Right ventricle myocardium inferior (tissue), 1 donor: ENCODE measurements at places on chromosomes 3 and 15. TPM values are rescaled to one million over a fixed set of nuclear protein-coding genes. Genes with fewer than 3 reads are reported as not detected.

PLA2G4E gene
- 0.05 TPM for total RNA-seq

DLL4 gene
- total RNA-seq, result 11.1 TPM

SKOR1 gene
- not detected for total RNA-seq

DNA sequence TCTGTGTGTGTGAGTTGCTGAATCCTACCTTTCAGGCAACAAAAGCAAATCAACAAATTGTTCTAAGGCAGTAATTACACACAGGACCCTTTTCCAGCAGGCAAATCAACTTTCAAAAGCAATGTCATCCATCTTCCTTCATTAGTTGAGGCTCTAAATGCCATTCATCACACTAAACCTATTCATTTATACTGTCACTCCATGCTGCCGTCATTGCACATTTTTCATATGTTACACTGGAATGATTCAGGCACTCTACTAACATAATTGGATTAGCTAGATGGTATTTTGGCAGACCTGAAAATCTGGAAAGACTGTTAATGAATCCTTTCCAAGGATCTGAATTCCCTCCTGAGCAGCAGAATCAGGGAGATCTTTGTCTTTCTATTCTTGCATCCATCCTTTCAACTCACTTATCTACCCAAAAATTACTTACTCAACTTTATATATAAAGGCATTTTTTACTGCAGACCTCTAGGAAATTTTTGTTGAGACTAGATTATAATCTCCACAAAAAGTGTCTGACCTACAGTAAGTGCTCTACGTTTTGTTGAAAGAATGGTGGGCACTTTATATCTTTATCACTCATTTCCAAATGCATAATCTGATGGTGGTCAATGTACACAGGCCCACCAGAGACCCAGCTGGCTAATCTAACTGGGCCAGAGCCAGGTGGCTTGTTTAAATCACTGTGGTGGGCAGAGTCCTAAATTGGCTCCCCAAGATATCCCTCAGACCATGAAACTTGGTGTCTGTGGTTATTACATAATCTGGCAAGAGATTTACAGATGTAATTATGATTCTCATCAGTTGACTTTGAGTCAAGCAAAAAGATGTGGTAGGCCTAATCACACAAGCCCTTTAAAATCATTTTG, 25.0 kb downstream of the MIX23 start:
- no peak for DNase-seq

- no peak for DNase-seq
Observed at GRCh38 chr3:9957214-9957613, 5.0 kb upstream of the PRRT3 start.

- no peak for DNase-seq
Observed at GRCh38 chr15:62445244-62445643, 280.2 kb upstream of the C2CD4B start.

NR2E3 gene
- total RNA-seq, result not detected

- DNase-seq, result no peak
Observed at GRCh38 chr15:99590913-99591646, 25.3 kb downstream of the MEF2A start.

C3orf70 gene
- total RNA-seq, result 2.0 TPM

DNA sequence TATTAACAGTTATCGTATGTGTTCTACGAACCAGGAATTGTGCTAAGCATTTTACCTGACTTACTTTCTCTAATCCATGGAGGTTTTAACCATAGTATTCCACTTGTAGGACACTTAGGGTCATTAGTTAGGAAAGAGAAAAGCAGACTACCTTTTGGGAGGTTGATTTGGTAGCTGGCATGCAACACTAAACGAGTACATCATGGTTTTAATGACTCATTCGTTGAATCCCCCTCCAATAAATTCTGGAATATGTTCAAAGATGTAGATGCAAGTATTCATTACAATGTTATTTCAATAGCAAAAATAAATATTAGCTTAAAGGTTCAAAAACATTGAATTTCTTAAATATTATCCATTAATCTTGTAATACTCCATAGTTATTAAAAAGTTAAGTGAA, 162.5 kb downstream of the FMN1 start:
- DNase-seq, result no peak

FBXO40 gene
- total RNA-seq, result 182 TPM

- DNase-seq, result no peak
Observed at GRCh38 chr3:152830245-152830644, 4.7 kb upstream of the P2RY1 start.

DUT gene
- 86.5 TPM for total RNA-seq

DNA sequence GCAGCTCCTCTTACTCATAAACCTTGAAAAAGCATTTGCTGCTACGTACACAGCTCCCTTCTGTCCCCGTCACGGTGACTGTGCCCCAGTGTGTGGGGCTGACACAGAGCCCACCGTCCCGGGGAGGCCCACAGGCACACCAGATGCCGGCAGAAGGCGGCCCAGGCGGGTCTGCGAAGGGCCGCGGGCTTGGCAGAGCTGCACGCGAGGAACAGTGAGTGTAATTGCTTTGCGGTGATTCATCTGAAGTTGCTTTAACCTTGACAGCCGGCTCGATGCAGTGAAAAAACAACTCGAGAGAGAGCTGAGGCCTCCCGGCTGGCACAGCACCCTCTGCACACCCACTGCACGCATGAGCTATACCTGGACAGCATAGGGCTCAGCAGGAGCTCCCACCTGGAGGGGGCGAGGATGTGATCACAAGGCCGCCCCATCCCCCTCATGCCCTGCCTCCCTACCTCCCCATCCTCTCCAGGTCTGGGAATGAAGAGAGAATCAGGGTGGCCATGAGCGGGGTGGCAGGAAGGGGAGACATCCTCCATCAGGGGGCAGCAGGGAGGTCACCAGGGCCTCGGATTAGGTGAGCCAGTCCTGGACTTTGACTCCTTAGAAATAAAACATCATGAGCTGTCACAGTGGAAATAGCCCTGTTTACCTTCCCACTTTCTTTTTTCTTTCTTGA, 172.7 kb downstream of the MEGF11 start:
- DNase-seq, result no peak

- DNase-seq, result no peak
Observed at GRCh38 chr3:140717921-140718320, 40.1 kb downstream of the TRIM42 start.

DNA sequence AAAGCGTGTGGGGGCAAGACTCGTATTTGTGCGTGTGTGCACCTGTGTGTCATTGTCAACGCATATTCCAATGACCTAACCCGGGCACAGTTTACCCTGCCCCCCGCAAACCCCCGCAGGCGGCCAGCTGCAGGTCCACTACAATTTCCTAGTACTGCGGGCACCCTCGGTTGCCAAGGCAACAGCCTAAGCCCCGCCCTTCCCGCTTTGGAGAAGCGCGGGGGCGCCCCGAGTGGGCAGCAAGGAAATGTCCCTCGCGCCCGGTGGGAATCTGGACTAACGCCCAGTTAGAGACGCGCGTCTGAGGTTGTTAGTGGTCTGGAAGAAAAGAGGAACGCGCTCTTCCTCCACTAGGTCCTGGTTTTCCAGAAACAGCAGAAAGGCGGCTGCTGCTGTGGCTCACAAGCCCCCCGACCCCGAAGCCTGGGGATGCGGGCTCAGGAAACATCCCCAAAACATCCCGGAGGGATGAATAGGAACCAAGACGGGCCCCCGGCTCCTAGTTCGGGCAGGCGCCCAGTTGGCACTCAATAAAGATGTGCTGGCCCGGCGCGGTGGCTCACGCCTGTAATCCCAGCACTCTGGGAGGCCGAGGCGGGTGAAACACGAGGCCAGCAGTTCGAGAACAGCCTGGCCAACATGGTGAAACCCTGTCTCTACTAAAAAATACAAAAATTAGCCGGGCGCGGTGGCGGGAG, 1.1 kb downstream of the ABHD14A start:
- peak; percentile 90 for DNase-seq

FBLN2 gene
- total RNA-seq, result 81.1 TPM

DNA sequence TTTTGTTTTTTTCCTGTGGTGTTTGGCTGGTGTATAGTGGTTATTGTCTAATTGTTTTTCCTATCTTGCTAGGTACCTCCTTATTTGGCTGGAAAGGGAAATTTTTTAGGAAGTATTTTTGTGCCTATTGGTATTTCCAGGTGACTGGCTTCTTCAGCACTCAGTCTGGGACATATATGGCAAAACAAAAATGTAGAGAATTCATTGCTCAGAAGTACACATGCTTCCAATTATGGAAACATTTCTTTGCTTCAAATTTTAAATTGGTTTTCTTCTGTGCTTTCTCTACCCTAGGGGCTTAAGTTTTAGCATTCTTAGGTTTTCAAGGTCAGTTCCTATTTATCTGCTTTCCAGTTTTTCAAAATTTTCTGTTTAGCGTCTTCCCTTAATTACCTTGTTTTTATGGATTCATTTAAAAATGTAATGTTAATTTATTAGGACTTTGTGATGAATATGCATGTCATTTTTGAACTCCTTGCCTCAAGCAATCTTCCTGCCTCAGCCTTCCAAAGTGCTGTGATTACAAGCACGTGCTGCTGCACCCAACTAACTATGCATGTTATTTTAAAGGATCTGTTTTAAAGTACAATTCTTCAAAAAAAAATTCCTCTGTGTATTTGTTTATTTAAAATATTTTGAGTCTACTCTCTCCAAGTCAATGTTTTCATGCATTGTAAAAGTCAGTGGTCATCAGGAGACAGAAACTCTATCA, 231.9 kb upstream of the DPPA4 start:
- no peak for DNase-seq

- no peak for DNase-seq
Observed at GRCh38 chr3:115348951-115349745, 202.1 kb upstream of the ZBTB20 start.
